Mesothelial cell of epicardium (in vitro differentiated cells): ENCODE measurements at places on chromosomes 12 and 14.

DNA sequence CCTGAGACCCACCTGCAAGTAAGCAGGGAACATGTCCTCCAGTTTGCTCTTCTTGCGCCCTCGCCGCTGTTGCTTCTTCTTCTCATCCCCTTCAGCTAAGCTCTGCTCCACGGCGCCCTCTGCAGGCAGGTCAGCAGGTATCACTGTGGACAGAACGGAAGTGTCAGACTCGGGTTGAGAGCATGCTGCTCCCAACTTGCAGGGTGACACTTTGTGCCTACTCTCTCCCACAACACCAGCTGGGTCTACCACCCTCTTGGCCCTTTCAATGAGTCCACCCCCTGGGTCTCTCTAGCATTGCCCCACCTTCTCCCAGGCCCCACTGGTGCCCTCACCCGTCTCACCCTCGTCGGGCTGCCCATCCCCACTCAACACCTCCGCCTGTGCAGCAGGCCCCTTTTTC, 16.7 kb downstream of the KMT2D start:
- peak; percentile 57 for DNase-seq

- peak; percentile 39 for DNase-seq
Measured at GRCh38 chr12:111842556-111843396, 748 bp downstream of the MAPKAPK5 start.

DNA sequence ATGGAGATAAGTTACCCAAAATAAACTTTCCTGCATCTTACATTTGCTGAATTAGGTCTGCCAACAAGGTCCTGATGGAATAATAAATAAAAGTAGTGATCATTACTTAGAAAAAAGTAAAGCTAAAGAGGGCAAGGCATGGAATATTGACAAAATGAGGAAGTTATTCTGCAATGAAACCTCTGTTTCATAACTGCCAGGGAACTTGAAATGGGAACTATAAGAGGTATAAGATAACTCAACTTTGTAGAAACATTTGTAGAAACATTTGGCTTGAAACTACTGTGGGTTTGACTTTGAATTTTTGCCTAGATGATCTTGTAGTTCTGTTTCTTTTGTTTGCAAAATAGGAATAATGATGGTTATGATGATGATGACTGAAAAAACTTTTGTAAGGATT, 18.7 kb upstream of the YBX3 start:
- no peak for DNase-seq

- no peak for DNase-seq
Measured at GRCh38 chr14:53330441-53330840, 177.3 kb upstream of the DDHD1 start.

DNA sequence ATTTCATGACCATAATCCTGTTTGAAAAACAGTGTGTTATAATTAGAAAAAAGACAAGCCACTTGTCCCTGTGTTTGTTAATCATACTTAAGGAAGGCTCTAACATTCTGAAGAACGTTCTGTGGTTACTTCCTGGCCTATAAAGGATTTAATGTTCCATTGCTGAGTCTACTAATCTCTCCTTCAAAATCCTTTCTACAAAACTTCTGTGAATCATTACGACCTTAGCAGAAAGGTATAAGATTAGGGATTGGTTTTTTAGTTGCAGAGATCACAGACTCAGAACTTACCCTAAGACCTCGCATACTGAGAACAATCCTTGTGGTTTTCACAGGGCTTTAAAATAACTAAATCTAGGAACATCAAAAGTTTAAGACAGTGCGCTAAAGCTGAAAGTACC, 48.3 kb downstream of the TMCC3 start:
- no peak for DNase-seq

DNA sequence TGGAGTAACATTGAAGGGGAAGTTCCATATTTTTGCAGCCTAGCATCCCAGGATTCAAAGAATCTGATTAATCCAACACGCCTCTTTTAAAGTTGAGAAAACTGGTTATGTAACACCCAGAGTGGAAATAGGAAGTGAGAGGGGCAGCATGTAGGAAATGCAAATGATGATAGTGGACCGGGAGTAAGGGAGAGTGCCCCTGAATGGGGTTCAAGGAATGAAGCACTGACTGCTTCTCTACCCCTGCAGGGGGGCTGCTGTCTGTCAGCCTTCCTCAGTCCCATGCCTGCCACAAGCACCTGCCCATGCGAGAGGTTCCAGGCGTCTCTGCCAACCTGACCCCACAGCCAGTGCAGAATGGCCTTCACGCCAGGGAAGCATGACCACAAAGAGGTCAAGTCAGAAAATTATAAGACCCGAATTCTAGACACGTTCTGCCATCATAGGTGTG, 126.5 kb upstream of the CCND2 start:
- no peak for DNase-seq

GRCh38 chr12:56274299-56274698, 7.6 kb downstream of the COQ10A start:
- DNase-seq, result no peak

DNA sequence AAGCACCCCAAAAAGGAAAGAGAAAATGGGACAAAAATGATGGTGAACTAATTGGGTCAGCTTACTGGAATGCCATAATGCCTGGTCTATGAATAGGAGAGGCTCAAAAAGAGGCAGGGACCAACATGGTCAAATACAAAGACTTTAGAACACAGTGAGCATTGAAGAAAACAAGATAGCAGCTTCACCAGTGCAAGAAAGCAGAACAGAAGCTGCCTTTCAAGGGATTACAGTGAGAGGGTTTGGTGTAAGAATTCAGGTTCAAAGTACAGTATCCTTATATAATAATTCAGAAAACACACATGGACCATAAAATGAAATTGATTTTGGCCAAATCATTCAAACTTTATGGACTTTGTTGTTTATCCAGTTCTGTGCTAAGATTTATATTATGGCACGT, 162.1 kb downstream of the NAV3 start:
- DNase-seq, result no peak

GRCh38 chr12:12528361-12529270, 34.0 kb downstream of the DUSP16 start:
- no peak for DNase-seq
